Gastrocnemius medialis (tissue), 4 donors: ENCODE measurements at places on chromosomes 12 and 14. TPM values are rescaled to one million over a fixed set of nuclear protein-coding genes. Genes with fewer than 3 reads are reported as not detected.

The C14orf180 gene
- total RNA-seq = 0.27 TPM

The ZFHX2 gene
- 0.23 TPM for total RNA-seq

The HDAC7 gene
- 20.0 TPM for total RNA-seq

The LRP1-AS gene
- total RNA-seq = not detected

GRCh38 chr12:65620046-65620445 is 204.2 kb upstream of the HMGA2 start:
- no peak overlapping the region for H3K27ac ChIP-seq
- no peak overlapping the region for H3K4me3 ChIP-seq
- H3K27me3 ChIP-seq = no peaks in the 10 kb centered on the region
- H3K36me3 ChIP-seq = no peaks in the 10 kb centered on the region
- no peak for DNase-seq

GRCh38 chr14:50864946-50865345 is 6.9 kb upstream of the ABHD12B start:
- H3K27ac ChIP-seq = no peak overlapping the region
- peaks cover 4% of the 10 kb centered on the region for H3K4me1 ChIP-seq
- DNase-seq = no peak
